ENCODE measurements at places on chromosomes 1 and 21. TPM values are rescaled to one million over a fixed set of nuclear protein-coding genes. Genes with fewer than 3 reads are reported as not detected.
A peak's percentile ranks its signal among the peaks of the same experiment; 100 is the strongest.

Gene KRTAP10-12
- polyA plus RNA-seq, result not detected

Gene TNFRSF1B
- polyA plus RNA-seq, result 64.6 TPM

- no peak overlapping the region for H3K4me3 ChIP-seq
- no peak for DNase-seq
- peaks cover 2% of the 10 kb centered on the region for H3K36me3 ChIP-seq
- peaks cover 10% of the 10 kb centered on the region for H3K4me1 ChIP-seq
- H3K27me3 ChIP-seq, result no peaks in the 10 kb centered on the region
Measured at GRCh38 chr1:18915341-18915740, 13.0 kb upstream of the ALDH4A1 start.

GRCh38 chr1:215056584-215056983 lies 26.0 kb upstream of the KCNK2 start:
- H3K27ac ChIP-seq, result no peak overlapping the region
- no peak overlapping the region for H3K4me3 ChIP-seq
- peaks cover 13% of the 10 kb centered on the region for H3K27me3 ChIP-seq
- no peak for DNase-seq

Gene GABRD
- not detected for polyA plus RNA-seq

Gene LINGO4
- not detected for polyA plus RNA-seq

- H3K27me3 ChIP-seq, result no peaks in the 10 kb centered on the region
- H3K36me3 ChIP-seq, result no peaks in the 10 kb centered on the region
- no peak overlapping the region for H3K4me3 ChIP-seq
- no peak overlapping the region for H3K27ac ChIP-seq
- no peak for DNase-seq
Measured at GRCh38 chr1:196777603-196778002, 3.0 kb downstream of the CFHR3 start.

Gene TPTE
- polyA plus RNA-seq, result not detected

GRCh38 chr1:197351821-197352440 lies 83.9 kb downstream of the CRB1 start:
- H3K36me3 ChIP-seq, result no peaks in the 10 kb centered on the region
- no peaks in the 10 kb centered on the region for H3K4me1 ChIP-seq
- DNase-seq, result no peak
- H3K4me3 ChIP-seq, result no peak overlapping the region
- H3K27ac ChIP-seq, result no peak overlapping the region

DNA sequence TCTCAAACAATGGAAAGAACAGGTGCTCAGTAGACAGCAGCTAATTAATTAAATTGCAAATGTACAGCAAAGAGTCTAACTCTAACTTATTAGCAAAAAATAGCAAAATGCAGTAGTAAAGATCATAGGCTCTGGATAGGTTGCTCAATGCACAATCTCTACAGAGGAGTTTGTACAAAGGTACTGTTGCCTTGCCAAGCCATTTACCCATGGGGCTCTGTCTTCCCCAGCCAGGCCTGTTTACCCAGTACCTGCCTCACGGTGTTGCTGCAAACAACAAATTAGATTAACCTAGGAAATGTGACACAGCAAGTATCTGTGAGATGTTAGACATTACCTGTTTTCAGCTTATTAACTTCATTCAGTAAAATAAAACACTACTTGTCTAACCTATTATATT lies 222.0 kb downstream of the DENND1B start:
- H3K36me3 ChIP-seq, result peaks cover 6% of the 10 kb centered on the region
- no peak overlapping the region for H3K27ac ChIP-seq
- no peak for DNase-seq
- no peak overlapping the region for H3K4me3 ChIP-seq
- no peaks in the 10 kb centered on the region for H3K27me3 ChIP-seq
- H3K4me1 ChIP-seq, result no peaks in the 10 kb centered on the region

DNA sequence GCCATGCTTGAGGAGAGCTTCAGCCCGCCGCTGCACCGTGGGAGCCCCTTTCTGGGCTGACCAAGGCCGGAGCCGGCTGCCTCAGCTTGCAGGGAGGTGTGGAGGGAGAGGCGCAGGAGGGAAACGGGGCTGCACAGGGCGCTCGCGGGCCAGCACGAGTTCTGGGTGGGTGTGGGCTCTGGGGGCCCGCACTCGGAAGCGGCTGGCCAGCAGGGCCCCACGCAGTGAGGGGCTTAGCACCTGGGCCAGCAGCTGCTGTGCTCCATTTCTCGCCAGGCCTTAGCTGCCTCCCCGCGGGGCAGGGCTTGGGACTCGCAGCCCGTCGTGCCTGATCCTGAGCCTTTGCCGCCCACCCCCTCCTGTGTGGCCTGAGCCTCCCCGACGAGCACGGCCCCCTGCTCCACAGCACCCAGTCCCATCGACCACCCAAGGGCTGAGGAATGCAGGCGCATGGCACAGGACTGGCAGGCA lies 1554.0 kb downstream of the KCNT2 start:
- no peak overlapping the region for H3K27ac ChIP-seq
- no peaks in the 10 kb centered on the region for H3K27me3 ChIP-seq
- no peak for DNase-seq

GRCh38 chr1:33234131-33234530 lies 22.2 kb upstream of the ZNF362 start:
- H3K27me3 ChIP-seq, result peaks cover 5% of the 10 kb centered on the region
- peaks cover 5% of the 10 kb centered on the region for H3K4me1 ChIP-seq
- DNase-seq, result no peak
- H3K4me3 ChIP-seq, result no peak overlapping the region
- no peak overlapping the region for H3K27ac ChIP-seq

Gene HTR6
- 0.20 TPM for polyA plus RNA-seq

DNA sequence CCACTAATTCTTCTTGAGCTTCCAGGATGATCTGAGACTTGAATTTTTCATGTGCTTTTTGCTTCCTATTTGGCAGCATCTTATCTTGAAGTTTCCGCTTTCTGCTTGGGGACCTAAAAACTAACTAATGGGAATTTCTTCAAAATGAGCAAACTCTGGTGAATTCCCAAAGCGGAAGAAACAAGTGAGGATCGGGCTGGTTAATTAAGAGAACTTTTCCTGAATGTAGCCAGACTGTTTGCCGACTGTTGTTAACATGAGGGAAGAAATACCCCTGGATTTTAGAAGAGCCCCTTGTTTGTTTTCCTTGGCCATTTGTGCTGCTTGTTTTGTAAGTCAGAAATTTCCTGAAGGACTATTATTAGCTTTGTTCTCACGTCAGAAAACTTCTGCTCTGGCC lies 6.1 kb upstream of the SELE start:
- no peak overlapping the region for H3K4me3 ChIP-seq
- no peak for DNase-seq
- no peaks in the 10 kb centered on the region for H3K4me1 ChIP-seq

Gene SFT2D2
- 48.8 TPM for polyA plus RNA-seq

Gene OXCT2
- polyA plus RNA-seq, result not detected

Gene FMOD
- polyA plus RNA-seq, result not detected

Gene AIRE
- 0.13 TPM for polyA plus RNA-seq

Gene KPRP
- not detected for polyA plus RNA-seq

DNA sequence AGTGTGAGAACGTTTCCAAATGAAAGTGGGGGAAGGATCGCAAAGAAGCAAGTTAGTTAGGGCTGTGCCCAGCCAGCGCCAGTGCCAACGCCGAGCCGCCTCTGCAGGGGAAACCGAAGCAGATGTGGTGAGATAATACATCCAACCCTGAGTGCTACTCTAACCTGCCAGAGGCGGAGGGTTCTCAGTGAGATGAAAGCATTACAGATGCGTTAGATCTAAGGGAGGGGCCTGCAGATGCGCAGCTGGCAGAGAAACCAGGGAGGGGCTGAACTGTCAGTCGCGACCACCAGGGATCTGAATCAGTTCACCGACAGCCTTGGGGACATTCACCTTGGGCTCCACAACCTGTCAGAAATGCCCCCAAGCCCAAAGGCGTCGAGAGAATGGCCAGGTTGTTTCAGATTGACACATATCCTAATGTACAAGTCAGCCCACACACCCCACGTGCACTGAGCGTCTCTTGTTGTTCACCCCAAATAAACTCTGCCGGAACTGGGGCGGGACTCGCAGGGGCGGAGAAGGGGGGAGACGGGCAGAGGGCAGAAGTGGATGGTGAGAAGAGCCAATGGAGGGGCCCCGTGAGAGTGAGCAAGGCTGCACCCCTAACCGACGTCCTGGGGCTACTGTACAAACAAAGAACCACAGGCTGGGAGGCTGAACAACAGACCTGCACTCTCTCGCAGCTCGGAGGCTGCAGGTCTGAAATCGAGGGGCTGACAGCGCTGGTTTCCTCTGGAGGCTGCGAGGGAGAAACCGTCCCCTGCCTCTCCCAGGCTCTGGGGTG lies 8.7 kb upstream of the UMODL1 start:
- H3K27ac ChIP-seq, result peak overlapping the region; percentile 100
- peak overlapping the region; percentile 94 for H3K4me3 ChIP-seq
- H3K4me1 ChIP-seq, result peaks cover 80% of the 10 kb centered on the region
- DNase-seq, result peak; percentile 91

- peaks cover 4% of the 10 kb centered on the region for H3K4me1 ChIP-seq
- H3K4me3 ChIP-seq, result no peak overlapping the region
- no peak overlapping the region for H3K27ac ChIP-seq
- H3K36me3 ChIP-seq, result no peaks in the 10 kb centered on the region
- no peak for DNase-seq
Measured at GRCh38 chr21:45942755-45943629, 38.6 kb upstream of the COL6A1 start.

Gene JTB
- polyA plus RNA-seq, result 384 TPM

GRCh38 chr21:44423312-44423821 lies 31.9 kb upstream of the LRRC3 start:
- peak overlapping the region; percentile 48 for H3K4me3 ChIP-seq
- H3K27ac ChIP-seq, result peak overlapping the region; percentile 83
- DNase-seq, result peak; percentile 23
- no peaks in the 10 kb centered on the region for H3K27me3 ChIP-seq

DNA sequence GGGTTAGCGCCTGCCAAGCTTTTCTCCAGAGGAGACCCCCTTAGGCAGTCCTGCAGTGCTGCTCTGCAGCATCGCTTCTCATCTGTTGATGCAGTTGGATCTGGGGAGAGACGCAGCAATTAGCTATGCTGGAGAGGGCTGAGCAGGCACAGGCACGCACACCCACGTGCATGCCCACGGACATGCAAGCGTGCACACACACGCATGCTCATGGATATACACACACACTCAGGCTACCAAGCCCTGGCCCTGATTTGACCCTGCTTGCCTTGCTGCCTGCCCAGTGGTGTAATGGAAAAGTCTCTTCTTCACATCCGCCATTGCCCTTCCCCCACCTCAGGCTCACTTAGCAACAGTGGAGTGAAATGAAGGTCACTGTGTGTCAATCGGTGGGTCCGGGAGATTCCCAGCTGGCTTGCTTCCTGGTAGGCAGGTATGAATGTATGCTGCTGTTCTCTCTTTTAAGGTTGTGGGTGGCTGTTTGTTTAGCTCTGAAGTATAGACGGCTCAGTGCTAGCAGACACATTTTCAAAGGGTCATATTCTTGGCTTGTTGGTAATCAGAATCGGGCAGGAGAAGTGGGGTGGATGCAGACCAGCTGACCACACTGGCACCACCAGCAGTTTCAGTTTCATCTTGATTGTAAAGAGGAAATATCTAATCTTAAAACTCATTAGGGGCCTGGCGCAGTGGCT lies 9.5 kb downstream of the ATP1B1 start:
- peaks cover 14% of the 10 kb centered on the region for H3K4me1 ChIP-seq
- H3K27ac ChIP-seq, result no peak overlapping the region
- DNase-seq, result no peak
- H3K36me3 ChIP-seq, result peaks cover 4% of the 10 kb centered on the region
- H3K27me3 ChIP-seq, result peaks cover 4% of the 10 kb centered on the region

DNA sequence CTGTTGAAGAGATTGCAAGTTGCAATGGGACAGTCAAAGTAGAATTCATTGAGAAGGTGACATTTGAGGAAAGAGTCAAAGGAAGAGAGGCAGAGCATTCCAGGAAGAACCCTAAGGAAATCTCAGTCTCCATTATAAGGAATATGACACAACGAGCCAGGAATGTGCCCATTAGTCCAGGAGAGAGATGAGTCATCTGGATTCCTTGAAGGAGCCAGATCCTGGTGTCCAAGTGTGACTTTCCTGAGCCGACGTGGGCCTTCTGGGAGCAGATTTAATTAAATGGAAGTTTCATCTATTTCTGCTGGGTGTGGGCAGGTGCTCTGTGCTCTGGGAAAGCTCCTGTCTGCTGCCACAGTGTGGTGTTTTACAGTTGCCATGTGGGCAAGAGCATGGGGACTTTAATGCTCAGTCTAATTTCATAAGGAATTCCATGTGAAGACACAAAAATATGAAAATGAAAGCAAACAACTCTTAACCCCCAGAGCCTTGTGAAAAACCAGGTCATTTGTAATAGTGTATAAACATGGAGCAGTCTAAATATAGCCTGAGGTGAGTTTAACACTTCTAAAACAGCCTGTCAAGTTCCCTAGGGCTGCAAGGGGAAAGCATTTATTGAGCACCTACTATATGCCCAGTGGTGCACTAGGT lies 111.4 kb upstream of the ARTN start:
- H3K36me3 ChIP-seq, result peaks cover 44% of the 10 kb centered on the region
- no peaks in the 10 kb centered on the region for H3K4me1 ChIP-seq
- no peak overlapping the region for H3K4me3 ChIP-seq
- H3K27me3 ChIP-seq, result no peaks in the 10 kb centered on the region
- no peak overlapping the region for H3K27ac ChIP-seq

GRCh38 chr1:157971769-157972168 lies 21.7 kb upstream of the KIRREL1 start:
- no peak overlapping the region for H3K4me3 ChIP-seq
- no peak for DNase-seq
- H3K36me3 ChIP-seq, result no peaks in the 10 kb centered on the region
- no peaks in the 10 kb centered on the region for H3K4me1 ChIP-seq
- H3K27ac ChIP-seq, result no peak overlapping the region

DNA sequence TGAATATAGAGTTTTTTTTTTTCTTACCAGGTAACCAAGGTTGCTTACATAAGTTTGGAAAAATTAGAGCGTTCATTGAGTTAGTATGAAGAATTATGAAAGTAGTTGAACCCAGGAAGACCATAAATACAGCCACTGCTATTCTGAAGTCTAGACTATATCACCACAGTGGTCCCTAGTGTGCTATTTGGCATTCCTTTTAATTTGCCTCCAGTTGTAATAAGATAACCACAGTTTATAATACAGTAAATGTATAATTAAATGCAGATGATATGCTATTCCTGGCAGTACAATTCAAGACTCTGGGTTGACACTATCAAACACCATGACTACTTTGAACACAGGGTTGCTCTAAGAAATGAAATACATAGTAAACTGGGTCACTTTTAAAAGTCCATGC lies 270.5 kb downstream of the BRINP2 start:
- no peaks in the 10 kb centered on the region for H3K36me3 ChIP-seq
- no peaks in the 10 kb centered on the region for H3K4me1 ChIP-seq
- H3K4me3 ChIP-seq, result no peak overlapping the region
